NCI-H1092 treated with DMSO at 0.1 percent for 48 hours (cell line): ENCODE measurements at places on chromosomes 6 and 20.

GRCh38 chr6:130206479-130206878, 16.3 kb downstream of the SAMD3 start:
- no peak for DNase-seq

- no peak for DNase-seq
Observed at GRCh38 chr6:83974409-83975050, 59.0 kb upstream of the MRAP2 start.

GRCh38 chr6:11938285-11938890, 73.7 kb upstream of the HIVEP1 start:
- no peak for DNase-seq

GRCh38 chr6:79640146-79641111, 9.3 kb downstream of the SH3BGRL2 start:
- peak; percentile 20 for DNase-seq

GRCh38 chr6:170295510-170296422, 4.9 kb upstream of the DLL1 start:
- peak; percentile 72 for DNase-seq

DNA sequence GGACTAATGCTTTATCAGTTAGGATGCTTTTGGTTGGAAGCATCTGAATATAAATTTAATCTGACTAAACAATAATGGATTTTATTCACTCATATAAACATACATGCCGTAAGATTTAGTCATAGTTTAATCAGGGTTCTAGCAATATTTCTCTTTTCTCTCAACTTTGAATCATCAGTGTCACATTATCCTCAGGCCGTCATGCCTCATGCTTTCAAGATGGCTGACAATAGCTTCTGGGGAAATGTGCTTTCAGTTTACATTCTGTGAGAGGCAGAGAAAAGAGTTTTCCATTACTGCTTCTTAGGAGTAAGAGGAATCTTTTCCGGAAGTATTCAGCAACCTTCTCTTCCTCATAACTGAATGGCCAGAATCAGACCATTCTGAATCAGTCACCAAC, 162.2 kb downstream of the GJA1 start:
- DNase-seq: no peak

DNA sequence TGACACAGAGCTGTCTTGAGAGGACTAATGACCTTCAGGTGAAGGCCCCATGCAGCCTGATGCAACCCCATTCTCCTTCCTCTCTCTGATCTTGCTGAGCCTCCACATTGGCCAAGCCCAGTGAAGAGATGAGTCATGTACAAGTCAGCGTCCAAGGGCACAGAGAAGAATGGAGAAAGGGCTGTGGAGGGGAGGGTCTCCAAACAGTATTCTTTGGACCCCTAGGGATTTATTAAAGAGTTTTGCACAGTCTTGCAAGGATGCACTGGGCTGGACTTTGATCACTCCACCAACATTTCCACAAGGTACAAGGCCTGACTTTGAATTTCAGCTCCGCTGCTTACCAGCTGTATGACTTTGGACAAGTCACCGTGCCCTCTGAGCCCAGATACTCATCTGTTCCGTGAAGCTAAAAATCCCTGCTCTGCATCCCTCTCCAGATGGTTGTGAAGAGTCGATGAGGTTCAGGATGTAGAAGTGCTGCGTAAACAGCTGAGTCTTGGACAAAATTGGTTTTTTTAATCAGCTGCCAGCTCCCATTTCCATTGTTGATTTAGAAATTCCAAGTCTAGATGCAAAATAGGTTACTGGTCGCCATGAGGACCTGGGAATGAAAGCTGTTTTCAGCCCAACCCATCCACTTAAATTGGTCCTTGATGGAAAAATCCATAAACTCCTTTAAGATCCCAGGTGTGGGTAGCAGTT, 14.1 kb upstream of the KCNG1 start:
- peak; percentile 36 for DNase-seq

DNA sequence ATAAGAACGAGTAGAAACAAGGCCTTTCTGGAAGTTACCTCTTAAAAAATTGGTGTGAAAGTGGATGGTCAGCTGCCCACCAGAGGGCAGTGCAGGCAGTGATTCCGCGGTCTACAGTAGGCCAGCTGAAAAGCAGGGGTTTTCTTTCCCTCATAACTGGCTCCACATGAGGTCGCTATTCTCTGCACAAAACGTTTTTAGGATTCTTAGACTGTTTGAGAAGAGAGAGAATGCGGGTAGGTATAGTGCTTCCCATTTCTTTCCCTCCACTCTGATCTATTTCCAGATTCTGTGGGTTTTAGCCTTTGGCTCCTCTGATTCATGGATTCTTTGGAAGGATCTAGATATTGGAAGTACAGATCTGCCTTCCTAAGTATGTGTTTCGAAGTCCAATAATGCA, 14.2 kb downstream of the FIG4 start:
- DNase-seq: peak; percentile 89

- DNase-seq: no peak
Observed at GRCh38 chr20:25521382-25521781, 63.9 kb downstream of the NINL start.

DNA sequence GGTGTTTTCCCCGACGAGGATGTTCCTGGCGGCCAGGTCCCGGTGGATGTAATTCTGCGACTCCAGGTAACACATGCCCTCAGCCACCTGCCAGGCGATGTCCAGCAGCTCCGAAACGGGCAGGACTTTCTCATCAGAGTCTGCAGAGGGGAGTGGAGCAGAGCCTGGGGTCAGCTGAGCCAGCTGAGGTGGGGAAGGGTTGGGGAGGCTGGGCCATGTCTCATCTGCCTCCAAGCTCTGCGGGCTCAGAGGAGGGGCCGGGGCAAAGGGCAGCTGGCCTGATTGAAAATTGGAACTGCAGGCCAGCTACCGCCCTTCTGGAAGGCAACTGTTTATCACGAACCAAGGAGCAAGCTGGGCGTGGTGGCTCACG, 6.4 kb downstream of the PTK6 start:
- DNase-seq: no peak

GRCh38 chr6:157911278-157911677, 70.4 kb upstream of the SYNJ2 start:
- DNase-seq: no peak

GRCh38 chr6:44800171-44800783, 412.8 kb downstream of the CDC5L start:
- DNase-seq: no peak

- DNase-seq: no peak
Observed at GRCh38 chr6:117919275-117919674, 12.2 kb downstream of the SLC35F1 start.

- DNase-seq: no peak
Observed at GRCh38 chr20:61938839-61939690, 126.6 kb downstream of the TAF4 start.

- DNase-seq: no peak
Observed at GRCh38 chr6:1463751-1464426, 74.5 kb downstream of the FOXF2 start.

DNA sequence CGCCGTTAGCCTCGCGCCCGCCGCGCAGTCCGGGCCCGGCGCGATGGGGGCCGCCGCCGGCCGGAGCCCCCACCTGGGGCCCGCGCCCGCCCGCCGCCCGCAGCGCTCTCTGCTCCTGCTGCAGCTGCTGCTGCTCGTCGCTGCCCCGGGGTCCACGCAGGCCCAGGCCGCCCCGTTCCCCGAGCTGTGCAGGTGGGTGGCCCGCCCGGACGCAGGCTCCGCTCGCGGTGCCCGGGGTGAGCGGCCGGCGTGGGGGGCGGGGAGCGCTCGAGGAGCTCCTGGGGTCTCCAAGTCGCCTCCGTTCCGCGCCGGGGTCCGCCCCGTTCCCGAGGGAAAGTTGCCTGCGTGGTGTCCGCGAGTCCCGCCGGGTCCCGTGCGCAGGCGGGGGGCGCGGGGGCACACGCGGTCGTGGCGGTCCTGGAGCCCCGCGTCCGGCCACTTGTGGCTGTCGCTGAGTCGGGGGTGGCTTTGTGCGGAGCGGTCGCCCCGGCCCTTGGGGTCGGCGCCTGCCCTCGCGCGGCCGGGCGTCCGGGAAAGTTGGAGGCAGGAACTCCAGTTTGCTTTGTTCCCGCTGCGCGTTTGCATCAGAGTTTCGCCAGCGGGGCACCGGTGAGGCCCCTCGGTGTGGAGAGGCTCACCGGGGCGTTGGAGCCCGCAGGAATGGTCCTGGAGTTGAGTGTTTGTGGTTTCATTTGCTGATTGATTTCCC, 476 bp downstream of the IGF2R start:
- DNase-seq: peak; percentile 64

DNA sequence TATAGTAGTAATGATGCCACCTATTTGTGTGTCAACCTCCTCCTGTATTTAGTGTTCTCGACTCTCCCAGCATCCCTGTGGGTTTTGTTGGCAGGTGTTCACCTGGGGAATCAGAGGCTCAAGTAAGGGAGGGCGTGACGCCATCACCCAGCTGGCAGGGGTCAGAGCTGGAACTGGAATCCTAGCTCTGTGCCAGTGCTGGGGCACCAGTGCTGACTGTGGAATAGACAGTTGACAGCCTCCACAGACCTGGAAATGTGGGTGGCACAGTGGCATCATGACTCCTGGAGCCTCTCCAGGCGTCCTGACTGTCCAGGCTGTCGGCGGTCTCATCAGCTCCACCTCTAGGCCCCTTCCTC, 102.8 kb downstream of the SYCP2 start:
- DNase-seq: no peak

DNA sequence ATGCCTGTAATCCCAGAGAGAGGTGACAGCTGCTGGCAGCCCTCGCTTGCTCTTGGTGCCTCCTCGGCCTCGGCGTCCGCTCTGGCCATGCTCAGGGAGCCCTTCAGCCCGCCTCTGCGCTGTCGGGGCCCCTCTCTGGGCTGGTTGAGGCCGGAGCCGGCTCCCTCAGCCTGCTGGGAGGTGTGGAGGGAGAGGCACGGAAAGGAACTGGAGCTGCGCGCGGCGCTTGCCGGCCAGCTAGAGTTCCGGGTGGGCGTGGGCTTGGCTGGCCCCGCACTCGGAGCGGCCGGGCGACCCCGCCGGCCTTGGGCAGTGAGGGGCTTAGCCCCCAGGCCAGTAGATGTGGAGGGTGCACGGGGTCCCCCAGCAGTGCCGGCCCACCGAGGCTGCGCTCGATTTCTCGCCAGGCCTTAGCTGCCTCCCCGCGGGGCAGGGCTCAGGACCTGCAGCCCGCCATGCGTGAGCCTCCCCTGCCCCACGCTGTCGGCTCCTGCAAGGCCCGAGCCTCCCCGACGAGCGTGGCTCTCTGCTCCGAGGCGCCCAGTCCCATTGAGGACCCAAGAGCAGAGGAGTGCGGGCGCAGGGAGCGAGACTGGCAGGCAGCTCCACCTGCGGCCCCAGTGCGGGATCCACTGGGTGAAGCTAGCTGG, 34.6 kb downstream of the C6orf52 start:
- no peak for DNase-seq

DNA sequence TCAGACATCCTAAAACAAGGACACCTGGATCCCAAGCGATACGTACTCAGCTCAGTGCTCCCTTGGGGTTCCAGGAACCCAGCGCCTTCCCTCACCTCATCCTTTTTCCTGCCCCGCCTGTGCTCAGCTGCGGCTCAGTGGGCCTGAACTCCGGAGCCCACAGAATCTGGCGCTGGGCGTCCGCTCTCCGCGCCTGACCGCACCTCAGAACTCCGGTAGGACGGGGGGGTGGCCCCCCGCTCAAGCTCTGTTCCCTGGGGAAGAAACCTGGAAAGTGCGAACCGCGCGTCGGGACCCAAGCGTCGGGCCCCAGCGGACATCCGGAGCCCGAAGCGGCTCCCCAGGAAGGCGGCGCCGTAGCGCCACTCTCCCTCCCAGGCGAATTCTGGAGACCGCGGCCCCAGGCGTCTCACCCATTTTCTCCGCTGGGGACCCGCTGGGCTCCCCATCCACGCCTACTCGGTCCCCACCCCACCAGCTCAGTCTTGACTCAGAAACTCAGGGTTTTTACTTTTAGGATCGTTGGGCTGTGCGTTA, 336 bp upstream of the LY6G5C start:
- peak; percentile 49 for DNase-seq

- no peak for DNase-seq
Observed at GRCh38 chr20:43477193-43477592, 19.5 kb downstream of the SRSF6 start.

GRCh38 chr6:40299681-40300080, 287.5 kb downstream of the LRFN2 start:
- no peak for DNase-seq

DNA sequence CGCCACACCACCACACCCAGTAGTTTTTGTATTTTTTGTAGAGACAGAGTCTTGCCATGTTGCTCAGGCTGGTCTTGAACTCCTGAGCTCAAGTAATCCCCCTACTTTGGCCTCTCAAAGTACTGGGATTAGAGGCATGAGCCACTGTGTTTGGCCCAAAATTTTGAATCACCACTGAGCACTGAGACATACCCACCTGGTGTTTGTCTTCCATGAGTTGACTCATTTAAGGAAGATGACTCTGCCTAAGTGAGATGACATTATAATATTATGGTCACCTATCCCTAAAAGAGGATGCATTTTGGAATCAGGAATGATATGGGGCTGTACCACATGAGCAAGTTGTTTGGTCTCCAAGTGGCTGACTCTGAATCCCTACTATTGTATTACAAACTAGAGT, 54.6 kb upstream of the RNF217 start:
- no peak for DNase-seq

DNA sequence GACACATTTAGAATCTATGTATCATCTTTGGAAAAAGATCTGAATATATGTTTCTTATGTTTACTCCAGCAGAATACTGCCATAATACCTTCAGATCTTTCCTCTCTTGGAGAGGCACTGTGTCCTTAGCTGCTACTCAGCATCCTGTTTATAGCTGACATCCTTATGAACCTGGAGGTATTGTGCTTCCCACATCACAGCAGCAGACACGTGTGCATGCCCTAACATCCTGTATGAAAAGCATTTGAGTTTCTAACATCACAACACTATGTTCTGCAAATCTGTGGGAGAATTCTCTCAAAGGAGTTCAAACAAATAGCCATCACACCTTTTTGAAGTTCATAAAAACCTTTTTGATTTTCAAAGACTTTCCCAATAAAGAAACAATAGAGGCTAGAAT, 216.0 kb downstream of the GJA1 start:
- DNase-seq: no peak

DNA sequence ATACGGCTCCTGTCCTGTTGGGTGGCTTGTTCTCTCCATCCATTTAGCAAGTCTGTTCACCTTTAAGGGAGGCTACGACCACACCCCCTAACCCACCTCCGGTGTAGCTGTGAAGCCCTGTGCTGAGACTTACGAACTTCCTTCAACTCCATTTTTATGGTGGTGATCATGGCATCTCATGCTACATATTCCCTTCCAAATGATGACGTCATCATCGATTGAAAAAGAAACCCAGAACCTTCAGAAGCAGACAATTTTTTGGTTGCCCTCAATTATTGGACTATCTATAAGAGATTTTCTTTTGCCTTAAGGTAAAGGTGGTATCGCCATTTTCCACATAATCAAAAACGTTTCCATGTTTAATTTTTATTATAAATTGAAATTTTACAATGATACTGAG, 389.0 kb downstream of the CBLN4 start:
- DNase-seq: no peak
